ENCODE measurements at places on chromosomes 4 and X.

- no peak for DNase-seq
These were observed 1.1 kb upstream of the SH3BP2 start for GRCh38 chr4:2791518-2792395.

- no peak for DNase-seq
These were observed 19.1 kb downstream of the PRIMPOL start for GRCh38 chr4:184668511-184669114.

- DNase-seq: no peak
These were observed 22.7 kb upstream of the DRD5 start for GRCh38 chr4:9758641-9759317.

DNA sequence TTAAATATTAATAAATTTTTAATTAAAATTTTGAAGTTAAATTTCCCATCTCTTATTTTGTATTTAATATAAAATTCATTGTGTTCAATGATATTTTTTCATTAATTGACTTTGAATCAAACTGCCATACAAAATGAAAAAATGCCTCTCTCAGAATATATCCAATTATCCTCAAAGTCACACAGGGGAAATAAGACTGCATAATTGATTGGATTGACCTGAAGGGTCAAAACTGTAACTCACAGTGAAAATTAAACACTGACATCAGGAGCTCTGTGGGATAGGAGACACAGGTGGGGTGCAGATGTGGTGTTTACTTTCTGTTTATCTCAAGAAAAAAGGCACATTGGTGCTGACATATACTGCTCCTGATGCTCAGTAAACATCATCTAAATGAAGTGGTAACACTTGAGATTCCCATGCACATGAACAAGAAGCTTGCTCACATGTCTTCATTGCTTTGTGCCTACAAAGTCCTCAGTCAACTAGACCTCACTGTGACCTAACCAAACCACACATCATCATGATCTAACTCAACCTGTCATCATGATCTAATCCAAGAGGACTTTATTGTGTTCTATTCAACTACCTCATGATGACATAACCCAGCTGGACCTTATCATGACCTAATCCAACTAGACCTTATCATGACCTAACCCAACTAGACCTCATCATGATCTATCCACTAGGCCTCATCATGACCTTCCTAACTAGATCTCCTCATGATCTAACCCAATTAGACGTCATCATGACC is 83.7 kb downstream of the DHRSX start:
- no peak for DNase-seq

- no peak for DNase-seq
These were observed 51.8 kb upstream of the BCOR start for GRCh38 chrX:40149286-40150175.

Measured in SIG-M5 (cell line).